Fibroblast of skin of right quadriceps (primary cell): ENCODE measurements at places on chromosomes 4 and X.

DNA sequence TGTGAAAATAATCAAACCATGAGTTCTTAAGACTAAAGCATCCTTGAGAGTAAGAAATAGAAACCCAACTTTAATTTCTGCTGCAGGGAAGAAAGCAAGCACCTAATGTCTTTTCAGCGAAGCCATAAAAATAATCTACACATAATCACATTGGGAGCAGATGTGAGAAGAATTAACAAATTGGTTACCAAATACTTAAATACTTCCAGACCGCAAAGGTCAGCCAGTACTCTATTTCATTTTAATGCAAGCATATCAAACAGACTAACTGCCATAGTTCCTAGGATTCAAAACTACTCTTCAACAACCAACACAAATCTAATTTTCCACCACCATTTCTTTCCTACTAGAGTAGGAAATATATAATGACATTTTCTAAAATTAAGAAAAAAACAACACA lies 144.8 kb upstream of the SLIT2 start:
- peak; percentile 63 for DNase-seq

DNA sequence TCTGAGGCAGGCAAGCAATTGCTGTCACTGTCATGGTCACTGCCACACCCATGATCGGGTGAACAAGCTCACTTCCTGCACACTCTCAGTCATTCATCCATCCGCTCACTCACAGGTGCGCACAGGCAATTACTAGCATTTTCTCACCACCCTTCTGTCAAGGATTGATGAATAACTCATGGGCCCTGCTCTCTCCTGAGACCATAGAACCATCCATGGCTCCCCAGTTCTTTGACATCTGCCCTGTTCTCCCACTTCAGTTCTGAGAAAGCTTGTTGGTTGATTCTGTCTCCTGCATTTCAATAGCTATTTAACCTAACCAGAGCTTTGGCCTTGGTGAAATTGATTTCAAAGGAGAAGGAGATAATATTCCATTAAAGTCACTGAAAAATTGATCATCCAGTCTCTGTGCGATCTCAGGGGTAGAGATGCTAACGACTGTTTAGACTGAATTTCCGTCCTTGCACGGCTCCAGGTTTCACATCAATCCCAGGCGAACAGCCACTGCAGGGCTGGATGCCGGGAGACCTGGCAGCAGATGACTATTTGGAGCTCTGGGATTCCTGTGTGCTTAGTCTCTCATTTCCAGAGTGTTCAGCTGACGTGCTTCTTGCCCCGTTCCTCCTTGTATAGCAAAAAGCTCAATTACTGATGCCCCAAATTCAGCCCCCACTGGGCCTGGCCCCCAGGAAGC lies 36.9 kb upstream of the ADRA2C start:
- DNase-seq, result peak; percentile 22

DNA sequence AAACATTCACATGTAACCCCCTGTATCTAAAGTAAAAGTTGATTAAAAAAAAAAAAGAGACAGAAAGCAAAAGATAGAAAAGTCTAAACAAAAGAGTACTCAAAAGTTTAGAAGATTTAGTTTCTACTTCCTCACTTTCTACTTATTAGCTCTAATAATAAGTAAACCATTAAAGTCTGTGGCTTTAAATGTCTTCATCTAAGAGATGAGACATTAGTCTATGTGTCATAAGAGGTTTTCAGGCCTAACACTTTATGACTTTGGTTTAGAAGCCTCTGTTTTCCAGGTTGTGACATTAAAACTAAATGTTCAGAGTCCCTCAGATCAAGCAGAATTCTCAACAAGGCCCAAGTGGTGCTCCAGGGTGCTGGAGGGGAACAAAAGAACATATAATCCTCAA lies 42.2 kb upstream of the GUCY1A1 start:
- DNase-seq, result no peak

GRCh38 chr4:38859501-38859900 lies 2.9 kb upstream of the TLR6 start:
- no peak for DNase-seq

DNA sequence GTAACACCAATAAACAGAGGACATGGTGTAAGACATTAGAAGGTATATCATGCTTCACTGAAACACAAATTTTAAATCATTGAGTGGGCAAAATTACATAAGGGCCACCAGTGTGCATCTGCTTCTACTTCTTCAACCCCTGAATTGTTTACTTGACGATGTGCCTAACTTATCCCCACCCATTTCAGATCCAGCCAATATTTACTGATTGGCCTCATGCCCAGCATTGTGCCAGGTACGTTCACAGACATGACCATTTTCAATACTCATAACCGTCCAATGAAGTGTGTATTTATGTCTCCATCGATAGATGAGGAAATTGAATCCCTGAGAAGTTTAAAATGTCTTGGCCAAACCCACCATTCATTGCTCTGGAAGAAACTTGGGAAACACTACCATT lies 208.3 kb upstream of the MID1 start:
- no peak for DNase-seq

GRCh38 chr4:73828956-73829355 lies 7.5 kb upstream of the CXCL6 start:
- DNase-seq, result peak; percentile 44

DNA sequence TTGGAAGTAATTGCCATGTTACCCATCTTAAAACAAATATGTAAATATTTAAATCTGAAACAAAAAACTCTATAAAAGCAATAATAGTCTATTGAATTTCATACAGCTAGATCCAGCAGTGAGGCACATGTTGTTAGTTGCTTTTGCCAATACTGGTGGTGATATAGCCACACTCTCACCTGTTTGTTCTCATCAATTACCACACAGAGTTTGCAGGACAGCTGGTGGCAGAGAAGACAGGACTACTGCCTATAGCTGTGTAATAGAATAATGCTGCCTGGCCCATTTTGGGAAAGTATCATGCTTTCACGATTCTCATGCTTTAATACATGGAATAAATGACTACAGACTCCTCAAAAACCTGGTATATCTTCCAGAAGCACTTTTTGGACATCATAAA lies 3.7 kb upstream of the PRR32 start:
- DNase-seq, result no peak

DNA sequence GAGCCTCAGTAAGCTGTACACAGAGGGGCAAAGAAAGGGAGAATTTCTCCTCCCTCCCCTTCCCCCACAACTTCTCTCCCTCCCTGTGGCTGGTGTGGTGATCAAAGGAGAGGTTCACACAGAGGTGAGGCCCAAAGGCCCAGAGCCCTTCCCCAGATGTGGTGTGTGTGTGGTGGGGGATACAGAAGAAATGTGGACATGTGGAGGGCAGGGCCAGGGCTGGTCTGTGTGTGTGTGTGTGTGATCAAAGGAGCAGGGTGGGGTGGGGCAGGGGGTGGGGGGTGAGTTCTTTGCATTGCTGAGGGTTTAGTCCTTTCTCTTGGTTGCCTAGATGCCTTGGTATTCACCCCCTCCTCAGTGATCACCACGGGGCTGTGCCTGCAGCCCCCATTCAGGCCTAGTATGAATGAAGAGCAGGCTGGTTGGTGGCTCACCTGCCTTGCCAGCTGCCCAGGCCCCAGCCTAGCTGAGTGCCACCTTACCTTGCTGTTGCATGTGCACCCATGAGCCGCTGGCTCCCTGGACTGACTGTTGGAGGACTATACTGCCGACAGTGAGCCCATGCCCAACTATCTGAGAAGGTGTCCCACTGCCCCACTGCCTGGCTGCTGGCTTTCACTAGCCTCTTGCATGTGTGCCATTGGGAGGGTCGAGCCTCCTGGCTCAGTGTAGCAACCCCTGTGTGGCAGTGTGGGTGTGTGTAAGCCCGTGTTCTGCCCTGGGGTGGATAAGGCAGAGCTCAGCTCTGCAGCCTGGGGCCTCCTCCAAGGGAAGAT lies 101.9 kb downstream of the EFNB1 start:
- DNase-seq, result peak; percentile 53

DNA sequence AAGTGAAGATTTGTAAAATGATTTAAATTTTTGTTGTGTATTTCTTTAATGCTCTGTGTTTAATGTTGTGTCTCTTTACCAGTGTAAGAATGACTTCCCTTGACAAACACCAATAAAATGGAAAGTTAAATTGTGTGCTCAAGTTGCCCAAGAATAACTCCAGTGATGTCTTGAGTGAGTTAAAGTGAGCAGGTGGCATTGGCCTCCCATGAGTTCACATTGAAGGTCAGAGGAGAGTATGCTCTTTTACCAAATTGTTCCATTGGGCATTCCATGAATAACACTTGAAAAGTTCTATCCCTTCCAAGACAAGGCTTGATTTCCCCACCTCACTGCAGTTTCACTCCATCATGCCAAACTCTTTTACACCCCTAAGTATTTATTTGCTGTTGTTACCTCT lies 4.5 kb downstream of the ANXA5 start:
- no peak for DNase-seq

DNA sequence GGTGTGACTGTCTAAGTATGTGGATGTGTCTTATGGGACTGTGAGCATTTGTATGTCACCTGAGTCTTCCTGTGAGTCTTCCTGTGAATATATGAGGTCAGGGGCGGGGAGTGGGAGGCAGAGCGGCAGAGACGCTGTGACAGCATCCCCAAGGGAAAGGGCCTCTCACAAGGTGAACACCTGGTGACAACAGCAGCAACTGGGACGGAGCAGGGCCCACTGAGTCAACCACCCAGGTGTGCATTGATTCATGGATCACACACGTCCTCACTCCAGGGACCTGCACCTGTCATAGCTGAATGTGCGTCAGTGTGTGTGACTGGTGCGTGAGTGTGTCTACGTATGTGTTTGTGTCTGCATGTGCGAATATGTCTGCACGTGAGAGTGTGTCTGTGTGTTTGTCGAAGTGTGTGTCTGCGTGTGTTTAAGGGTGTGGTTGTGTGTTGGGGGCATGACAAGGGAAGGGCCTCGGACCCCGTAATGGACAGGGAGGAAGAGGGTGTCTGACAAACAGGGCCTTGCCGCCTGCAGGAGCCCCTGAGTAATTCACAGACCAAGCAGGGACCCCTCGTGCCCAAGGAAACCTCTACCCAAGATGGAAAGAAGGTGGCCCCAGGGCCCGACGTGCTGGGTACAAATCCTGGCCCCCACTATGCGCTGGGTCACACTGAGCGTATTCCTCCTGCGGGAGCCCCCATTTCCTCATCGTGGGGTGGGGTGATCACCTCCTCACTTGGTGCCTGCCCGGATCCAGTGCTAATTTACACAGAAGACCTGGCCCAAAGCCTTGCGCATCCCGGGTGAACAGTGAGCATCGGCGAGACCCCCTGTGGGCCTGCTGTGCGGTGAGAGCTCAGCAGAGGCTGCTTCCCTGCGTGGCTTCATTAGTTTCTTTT lies 76.7 kb downstream of the ABLIM2 start:
- DNase-seq, result no peak

DNA sequence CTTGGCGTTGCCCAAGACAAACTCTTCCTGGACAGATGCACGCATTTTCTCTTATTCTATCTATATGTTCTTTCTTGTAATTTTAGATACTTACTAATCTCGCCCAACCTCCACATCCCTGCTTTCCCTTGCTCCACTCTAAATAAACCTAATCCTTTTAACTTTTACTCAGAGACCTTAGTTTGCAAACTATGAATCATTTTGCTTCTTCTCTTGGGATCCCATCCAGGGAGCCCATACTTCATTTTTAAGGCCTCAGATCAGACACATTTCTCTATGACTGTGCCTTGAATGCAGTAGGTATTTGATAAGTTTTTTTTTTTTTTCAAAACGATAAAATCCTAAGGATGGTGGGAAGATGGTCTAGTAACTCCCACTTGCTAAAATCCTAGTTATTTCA lies 353.8 kb upstream of the HAND2 start:
- peak; percentile 66 for DNase-seq

DNA sequence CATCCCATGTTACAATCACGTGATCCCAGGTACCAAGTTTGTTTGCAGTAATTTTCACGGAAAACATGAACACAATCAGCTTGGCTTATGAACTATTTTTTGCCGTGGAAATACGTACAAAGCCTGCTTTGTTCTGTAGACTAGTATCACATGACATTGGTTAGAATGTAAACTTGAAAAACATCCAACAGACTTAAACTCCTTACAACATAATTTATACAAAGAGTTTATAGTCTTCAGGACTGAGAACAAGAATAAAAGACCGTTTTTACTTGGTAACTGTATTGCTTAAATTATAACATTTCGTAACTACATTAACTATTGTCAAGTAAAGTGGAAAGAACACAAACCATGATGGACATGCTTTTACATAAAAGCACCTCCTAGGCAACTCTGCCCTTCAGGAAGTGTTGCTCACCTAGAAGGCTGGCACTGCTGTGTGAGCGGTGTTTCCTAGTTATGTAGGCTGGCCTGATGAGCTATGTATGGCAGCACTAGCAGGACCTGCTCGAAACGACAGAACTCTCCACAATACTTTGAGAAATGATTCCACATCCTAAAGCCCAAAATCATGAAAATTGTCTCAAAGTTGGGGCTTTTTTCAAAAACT lies 41.8 kb upstream of the WDR1 start:
- no peak for DNase-seq

DNA sequence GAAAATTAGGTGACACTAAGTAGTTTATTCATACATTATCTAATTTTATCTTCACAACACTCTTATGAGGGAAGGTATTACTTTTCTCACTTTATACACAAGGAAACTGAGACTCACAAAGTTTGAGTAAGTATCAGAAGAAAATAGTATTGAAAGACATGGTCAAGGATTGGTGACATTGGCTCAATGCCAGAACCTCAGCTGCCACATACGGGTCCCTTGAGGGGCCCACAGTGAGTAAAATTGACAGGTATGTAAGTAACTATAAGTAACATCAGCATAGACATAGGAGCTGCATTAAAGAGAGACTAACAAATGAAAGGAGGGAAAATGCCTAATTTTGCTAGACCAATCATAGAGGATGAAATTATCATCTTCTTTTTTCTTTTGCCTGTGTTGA lies 134.1 kb downstream of the COX18 start:
- DNase-seq, result no peak

GRCh38 chr4:189765301-189765700 lies 175.4 kb upstream of the FRG1 start:
- DNase-seq, result no peak

GRCh38 chr4:40570348-40571077 lies 59.2 kb downstream of the RBM47 start:
- DNase-seq, result no peak

- DNase-seq, result peak; percentile 46
These were observed 105.6 kb downstream of the CNKSR2 start for GRCh38 chrX:21479695-21480270.

DNA sequence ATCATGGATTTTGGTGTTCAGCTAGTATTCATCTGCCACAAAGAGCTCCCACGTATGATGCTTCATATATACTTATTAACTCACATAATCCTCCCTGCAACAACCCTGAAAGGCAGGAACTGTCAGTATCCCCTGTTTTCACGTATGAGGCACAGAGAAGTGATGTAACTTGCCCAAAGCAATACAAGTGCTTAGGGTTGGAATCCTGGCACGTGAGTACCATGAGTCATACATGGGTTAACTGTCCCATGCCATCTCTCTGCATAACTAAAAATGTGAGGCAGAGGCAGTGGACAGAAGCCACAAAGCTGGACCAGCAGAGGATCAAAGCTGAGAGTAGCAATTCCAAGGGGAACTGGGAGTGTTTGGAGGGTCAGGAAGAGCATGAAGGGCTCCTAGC lies 35.7 kb upstream of the EGFL6 start:
- peak; percentile 19 for DNase-seq

DNA sequence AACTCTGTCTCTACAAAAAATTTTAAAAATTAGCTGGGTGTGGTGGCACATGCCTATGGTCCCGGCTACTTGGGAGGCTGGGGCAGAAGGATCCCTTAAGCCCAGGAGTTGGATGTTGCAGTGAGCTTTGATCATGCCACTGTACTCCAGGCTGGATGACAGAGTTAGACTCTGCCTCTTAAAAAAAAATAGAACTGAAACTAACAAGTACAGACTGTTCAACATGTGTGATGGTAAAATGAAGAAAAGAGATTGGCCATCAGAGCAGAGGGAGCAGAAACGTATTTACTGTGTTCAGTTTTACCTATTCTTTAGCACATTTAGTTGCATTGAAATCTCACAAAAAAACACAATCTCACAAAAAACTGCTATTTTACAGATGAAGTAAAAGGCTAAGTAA lies 77.9 kb upstream of the NAP1L5 start:
- DNase-seq, result no peak
